ENCODE measurements at places on chromosomes 7 and 10.

- no peak for DNase-seq
Measured at GRCh38 chr10:35913628-35914027, 271.5 kb upstream of the FZD8 start.

DNA sequence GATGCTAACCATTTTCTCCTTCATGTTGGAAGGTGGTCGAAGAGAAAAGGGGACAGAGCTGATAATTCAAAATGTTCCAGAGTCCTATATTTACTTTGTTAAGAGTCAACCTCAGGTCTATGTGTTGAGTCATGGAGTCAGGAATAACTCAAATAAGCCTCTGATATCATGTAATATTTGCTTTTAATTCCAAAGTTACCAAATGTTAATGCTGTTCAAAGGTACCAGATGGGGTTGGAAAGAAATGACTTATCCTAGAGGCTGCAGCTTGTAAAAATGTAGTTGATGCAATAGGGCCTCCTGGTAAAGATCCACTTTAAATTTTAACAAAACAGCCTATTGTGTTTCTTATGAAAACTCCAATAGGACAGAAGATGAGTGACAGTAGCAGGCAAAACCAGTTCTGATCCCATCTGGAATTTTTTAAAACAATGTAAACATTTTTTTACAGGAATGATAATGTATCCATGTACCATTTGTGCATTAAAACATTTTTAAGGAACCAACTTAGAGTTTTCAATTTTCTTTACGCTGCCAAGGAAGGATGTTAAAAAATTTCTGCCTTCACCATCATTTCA, 218.2 kb downstream of the ANK3 start:
- DNase-seq: no peak

DNA sequence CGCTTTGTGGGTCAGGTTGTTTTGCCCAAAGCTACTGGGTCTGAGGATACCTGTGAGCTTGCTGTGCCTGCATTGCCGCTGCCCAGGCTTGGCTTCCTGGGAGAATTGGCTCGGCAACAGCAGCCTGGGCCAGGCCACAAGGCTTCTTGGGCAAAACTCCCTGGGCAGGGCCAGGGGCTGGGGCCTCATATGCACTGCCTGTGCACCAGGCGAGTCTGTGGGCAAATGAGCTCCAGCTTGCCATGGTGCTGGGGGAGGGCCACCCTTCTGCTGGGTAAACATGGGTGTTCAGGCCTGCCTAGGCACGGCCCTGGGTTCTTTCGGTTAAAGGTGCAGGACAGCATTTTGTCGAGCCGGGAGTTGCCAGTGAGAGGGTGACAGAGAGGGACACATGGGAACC, 19.4 kb downstream of the ZMIZ1 start:
- no peak for DNase-seq

DNA sequence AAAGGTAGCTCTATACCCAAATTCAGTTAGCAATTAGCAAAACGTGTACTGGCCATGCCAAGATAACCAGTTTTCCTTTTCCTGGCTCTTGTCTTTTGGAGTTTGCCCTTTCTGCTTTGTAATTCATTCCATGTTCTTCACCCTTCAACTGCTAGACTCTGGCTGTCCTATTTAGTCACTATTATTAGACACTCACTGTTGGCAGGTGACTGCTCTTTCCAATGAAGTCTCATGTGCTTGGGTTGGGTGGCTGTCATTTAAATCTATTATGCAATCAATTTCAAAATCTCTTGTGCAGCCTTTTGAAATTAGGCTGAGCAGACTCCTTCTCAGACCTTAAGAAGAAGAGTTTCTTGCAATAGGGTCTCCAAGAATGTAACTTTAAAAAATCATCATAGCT, 266.5 kb downstream of the GPR158 start:
- DNase-seq: no peak

GRCh38 chr7:27176524-27176845, 2.4 kb upstream of the HOXA10 start:
- no peak for DNase-seq

GRCh38 chr10:113709221-113709838, 29.6 kb downstream of the CASP7 start:
- no peak for DNase-seq

DNA sequence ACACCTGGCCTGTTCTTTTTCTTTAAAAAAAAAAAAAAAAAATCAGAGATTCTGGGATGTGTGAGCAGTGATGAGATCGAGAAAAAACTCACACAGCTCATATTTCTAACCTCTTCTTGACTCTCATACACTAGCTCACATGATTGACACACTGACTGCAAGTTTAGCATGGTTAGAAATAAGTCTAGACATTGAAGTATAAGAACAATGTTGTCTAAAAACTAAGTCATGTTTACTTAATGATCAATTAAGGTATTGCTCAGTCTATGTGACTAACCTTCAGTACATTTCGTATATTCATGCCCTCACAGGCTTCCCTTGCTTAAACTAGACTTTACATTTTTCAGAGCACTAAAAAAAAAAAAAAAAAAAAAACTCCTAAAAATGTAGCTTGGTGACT, 775.1 kb downstream of the GATA3 start:
- no peak for DNase-seq

Data from SW480 (cell line).